ENCODE measurements at places on chromosomes 5 and 9.

DNA sequence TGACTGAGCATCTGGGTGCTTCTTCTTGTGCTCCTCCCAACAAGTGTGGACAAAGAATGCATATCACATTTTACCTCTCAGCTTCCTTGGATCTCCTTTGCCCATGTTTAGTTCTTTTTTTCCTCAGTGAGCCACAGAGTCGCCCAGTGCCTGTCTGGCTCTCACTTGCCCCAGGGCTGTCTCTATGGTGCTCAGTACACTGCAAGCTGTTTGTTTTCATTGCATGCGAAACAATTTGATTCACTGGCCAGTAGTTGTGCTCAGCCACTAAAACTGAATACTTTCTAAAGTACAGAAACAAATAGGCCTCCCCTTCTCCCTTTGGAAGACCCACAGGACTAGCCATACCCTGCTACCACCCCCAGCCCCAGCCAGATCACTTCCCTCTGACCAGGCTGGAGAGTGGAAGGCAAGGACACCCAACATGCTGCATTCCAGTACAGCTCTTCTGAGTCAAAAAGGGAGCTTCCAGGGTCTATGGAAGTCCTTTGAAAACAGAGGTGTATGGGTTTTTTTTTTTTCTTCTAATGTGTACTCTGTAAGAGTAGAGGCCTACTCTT is 3.8 kb downstream of the LHFPL2 start:
- no peak for DNase-seq

GRCh38 chr5:68499987-68500386 is 284.4 kb downstream of the PIK3R1 start:
- DNase-seq = no peak

DNA sequence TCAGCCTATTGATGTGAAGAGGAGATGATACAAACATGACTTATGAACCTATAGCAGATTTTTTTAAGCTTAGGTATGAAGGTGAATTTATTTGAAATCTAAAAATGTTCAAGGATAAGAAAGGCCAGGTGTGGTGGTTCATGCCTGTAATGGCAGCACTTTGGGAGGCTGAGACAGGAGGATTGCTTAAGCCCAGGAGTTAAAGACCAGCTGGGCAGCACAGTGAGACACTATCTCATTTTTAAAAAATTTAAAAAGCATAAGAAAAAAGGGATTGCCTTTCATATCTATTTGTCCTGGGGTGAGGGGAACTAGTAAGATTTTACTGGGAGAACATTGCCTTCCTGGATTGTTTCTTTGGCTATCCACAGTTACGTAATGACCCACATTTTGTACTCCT is 40.8 kb upstream of the SRP19 start:
- DNase-seq = no peak

GRCh38 chr5:149667829-149668330 is 62.2 kb upstream of the PPARGC1B start:
- peak; percentile 46 for DNase-seq

DNA sequence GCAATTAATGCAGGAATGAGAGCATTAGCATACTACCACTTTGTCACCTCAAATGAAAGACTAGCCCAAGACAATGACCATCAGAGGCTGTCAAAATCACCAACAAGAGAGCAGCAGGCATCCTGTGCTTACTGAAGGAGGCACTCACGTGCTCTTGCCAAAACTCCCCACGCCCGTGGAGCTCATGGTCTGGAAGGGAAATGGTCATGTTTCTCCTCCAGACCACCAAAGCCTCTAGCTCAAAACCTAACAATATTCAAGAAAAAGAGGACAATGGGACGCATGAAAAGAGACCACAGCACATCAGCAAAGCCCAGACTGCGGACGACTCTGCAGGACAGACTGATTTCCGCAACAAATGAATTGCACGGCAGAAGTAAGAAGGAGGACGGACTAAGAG is 12.8 kb downstream of the AKNA start:
- DNase-seq = no peak

- peak; percentile 7 for DNase-seq
Measured at GRCh38 chr5:150710165-150710564, 9.3 kb upstream of the RBM22 start.

DNA sequence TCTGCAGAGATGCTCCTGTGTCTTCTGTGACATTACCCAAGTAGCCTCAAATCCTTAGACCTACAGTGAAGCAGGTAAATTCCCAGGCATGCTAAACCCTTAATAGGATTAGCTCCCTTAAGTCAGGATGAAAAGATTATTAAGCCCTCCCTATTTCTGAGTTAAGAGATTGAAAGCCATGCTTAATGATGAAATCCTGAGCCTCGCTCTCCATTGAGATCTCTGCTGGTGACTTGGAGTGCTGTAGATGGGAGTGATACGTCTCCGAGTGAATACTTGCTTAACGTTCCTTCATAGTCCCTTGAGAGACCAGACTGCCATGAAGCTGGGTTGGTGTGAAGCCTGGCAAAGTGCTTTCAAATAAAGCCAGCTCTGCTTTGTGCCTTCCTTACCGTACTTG is 34.2 kb downstream of the AOPEP start:
- DNase-seq = no peak

DNA sequence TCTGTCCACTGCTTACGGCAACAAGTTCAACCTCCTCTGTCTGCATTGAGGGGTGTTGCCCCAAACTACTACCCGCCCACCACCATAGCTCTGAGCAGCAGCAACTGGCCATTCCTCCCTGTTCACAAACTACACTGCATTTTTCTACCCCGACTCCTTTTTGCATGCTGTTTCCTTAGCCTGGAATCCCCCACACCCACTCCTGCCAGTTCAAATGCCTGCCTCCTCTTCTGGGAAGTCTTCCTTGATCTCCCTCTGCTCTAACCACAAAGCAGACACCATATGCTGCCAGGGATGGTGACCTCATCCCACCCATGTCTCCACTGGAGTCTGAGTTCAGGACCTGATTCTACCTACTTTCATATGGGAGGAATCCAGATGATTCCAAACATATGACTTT is 13.3 kb downstream of the ALDH1B1 start:
- peak; percentile 22 for DNase-seq

DNA sequence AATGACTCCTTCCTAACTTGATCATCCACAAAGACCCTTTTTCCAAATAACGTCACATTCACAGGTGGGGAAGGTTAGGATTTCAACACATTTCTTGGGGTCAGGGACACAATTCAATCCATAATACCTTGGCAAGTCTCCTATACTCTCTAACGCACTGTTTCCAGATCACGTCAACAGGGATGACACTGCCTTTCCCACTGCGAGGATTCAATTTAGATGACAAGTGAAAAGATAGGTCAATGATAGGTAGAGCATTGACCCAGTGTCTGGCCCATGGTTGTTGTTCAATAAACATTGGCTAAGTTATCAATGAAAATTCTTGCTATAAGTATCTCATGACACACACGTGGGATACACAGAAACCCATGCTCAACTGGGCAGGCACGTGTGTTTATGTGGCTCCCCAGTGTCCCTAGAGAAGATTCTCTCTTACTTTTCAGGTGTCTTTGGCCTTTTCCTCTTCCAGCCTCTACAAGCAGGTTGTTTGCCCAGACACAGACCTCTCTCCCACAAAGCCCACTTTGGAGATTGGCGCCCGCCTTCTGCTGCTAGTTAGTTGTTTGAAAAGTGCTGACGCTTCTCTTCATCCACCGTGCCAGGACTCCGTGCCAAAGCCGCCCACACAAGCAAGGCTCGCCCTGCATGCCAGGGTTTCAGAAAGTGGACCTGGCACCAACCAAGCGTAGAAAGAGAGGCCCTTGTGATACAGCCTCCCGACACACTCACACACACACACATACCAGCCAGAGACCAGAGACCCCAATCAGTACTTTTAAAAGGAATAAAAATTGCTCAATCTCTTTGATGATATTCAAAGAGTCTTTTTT is 594.5 kb downstream of the BNC2 start:
- no peak for DNase-seq

DNA sequence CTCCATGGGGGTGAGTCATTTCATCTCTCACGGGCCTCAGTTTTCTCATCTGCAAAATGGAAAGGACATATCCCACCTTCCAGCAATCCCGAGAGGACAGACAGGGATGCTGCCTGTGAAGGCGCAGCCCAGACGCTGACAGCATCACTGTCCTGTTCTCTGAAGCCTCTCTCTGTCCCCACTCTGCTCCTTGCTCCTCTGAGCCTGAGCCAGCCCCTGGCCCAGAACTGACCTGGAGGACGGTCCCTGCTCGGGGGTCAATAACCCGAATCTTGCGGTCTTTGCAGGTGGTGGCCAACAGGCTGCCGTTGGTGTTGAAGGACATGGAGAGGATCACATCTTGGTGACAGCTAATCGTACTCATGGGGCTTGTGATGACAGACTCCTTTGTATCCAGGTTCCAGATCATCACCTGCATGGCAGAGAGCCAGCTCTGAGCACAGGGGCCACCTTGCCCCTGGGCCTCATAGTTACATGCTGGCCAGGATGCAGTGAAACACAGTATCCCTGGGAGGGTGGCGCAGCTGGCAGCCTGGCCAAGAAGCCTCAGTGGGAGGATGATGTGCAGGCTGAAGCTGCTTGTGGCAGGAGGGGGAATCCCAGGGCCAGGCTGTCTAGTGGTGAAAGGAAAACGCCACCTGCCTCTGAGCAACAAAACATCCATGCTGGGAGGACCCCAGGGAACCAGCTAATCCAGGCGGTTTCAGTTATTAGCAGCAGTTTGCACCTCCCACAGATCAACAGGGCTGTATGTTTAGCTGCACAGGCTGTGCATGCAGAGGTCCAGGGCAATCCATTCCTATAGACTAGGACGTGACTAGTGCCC is 14.0 kb upstream of the TRIM14 start:
- DNase-seq = peak; percentile 1

- peak; percentile 4 for DNase-seq
Measured at GRCh38 chr9:133991214-133991921, 756 bp downstream of the VAV2 start.

GRCh38 chr5:77921094-77921768 is 145.1 kb upstream of the TBCA start:
- DNase-seq = no peak
